H1 (cell line): ENCODE measurements at places on chromosomes 12 and 14. TPM values are rescaled to one million over a fixed set of nuclear protein-coding genes. Genes with fewer than 3 reads are reported as not detected.

Gene IKBIP
- 10.4 and 12.4 TPM in 2 replicates for total RNA-seq

- DNase-seq, result no peak
Measured at GRCh38 chr14:97215263-97215969, 418.2 kb downstream of the VRK1 start.

GRCh38 chr12:26719852-26720251 lies 113.1 kb downstream of the ITPR2 start:
- DNase-seq, result no peak

GRCh38 chr12:50197297-50197727 lies 30.1 kb upstream of the CERS5 start:
- DNase-seq, result no peak

Gene TBC1D30
- total RNA-seq, result 5.5 and 5.7 TPM in 2 replicates

DNA sequence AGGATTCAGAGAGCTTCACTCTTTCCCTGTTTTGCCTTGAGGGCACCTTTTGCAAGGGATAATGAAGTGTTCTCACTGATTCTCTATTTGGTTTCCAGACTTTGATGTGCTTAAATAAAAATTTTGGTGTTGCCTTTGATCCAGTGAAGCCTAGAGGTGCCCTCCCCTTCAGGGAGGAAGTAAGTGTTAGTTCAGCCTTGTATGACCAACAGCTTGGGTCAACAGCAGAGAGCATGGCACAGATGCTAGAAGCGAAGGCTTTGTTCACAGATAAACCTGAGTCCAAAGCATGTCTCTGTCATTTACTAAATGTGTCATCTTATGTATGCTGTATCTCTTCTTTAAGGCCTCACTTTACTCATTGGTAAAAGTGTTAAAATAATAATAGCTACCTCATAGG lies 52.8 kb upstream of the STXBP6 start:
- DNase-seq, result no peak

DNA sequence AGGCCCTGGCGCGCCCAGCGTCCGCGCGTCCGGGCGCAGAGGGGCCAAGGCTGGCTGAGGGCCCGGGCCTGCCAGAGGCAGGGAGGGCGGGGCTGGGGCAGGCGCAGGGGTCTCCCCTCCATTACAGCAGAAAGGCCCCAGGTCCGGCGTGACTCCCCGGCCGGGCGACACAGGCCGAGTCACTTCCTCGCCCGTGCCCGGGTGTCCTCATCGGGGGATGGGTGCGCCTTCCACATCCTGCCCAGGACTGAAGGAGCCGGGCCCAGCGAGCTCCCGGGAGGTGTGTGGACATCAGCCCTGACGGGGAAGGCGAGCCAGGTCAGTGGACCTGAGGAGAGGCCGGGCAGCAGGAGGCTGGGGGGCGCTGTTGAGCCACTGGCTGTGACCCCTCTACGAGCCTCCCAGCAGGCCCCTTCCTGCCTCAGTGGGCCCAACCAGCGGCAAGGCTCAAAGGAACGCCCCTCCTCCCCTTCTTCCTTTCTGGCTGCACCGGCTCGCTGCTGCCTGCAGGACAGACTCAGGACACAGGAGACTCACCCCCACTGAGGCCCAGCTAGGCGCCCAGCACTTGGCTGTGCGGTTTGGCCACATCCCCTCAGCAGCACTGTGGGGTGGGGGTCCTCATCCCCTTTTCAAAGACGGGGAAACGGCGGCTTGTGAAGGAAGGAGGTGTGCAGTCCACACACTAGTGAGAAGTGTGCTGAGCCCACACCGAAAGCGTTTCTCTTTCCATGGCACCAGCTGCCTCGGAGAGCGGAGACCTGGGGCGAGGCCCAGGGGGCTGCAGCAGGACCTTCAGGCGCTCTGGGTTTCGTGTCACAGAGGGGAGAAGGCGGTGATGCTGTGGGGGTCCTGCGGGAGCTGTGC lies 606 bp downstream of the TNFAIP2 start:
- DNase-seq, result no peak

Gene NRXN3
- total RNA-seq, result 3.0 and 4.1 TPM in 2 replicates

Gene TMEM119
- total RNA-seq, result 0.48 and 0.61 TPM in 2 replicates

Gene CAPZA3
- not detected in 2 replicates for total RNA-seq

Gene NKX2-1
- total RNA-seq, result not detected in 2 replicates

Gene COX8C
- not detected in 2 replicates for total RNA-seq

DNA sequence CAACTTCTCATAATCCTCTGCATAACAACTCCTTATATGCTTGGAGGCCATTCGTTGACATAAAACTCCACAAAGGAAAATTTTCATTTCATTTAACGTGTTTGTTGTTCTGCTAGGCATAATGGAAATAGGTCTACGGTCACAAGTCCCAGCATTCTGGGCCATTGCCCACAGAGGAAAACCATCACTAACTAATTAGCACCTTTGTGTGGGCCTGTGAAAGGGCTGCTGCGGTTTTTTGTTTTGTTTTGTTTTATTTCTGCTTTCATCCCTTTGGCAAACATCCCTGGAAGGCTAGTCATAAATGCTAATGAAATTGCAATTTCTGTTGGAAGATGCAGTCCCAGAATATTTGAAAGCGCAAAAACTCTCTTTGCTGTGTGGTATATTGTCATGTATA lies 180.3 kb downstream of the RMST start:
- DNase-seq, result no peak

DNA sequence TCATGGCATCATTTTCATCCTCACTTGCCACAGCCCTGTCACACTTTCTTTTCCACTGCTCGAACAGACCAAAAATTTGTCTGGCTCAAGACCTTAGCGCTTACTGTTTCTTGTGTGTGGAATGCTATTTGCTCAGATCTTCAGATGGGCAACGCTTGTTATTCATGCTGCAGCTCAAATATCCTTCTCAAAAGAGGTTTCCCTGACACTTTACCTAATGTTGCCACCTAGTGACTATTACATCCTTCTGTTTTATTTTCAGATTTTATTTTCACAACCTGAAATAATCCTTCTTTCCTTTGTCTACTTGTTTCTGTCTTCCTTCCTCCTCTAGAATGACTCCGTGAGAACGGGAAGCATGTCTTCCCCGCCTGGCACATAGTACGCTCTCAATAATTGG lies 5.6 kb downstream of the FBXO33 start:
- DNase-seq, result no peak

- DNase-seq, result no peak
Measured at GRCh38 chr14:105069871-105070759, 4.9 kb upstream of the GPR132 start.

- no peak for DNase-seq
Measured at GRCh38 chr14:22846811-22847307, 10.5 kb downstream of the MMP14 start.

DNA sequence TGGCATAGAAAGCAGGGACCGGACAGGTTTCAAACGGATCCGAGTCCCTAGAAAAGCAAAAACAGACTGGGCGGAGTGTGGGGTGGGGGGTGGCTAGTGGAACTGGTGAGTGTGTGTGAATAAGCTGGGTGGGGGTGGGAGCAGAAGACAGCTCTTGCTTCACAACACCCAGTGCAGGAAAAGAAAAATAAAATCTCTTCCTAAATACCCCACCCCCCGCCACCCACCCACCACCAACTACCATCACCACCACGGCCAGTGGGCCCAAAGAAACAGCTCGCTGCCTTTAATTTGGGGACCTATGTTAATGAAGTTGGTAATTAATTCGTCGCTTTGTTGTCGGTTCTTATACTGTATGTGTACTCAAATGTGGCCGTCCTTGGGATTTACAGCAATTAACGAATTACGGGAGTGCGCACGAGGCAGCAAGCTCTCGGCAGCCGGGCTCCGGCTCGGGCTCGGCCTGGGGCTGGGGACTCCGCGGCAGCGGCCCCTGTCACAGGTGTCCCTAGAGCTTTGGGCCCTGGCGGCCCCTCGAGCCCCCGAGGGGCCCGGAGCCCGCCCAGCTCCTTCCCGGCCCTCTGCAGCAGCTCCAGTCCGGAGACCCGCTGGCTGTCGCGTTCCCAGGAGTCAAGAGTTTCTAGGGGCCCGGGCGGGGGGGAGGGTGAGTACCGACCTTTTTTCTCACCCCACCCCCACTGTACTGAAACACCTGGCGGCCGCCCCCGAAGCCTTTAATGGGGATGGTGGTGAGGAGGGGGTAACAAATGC lies 1.5 kb upstream of the OTX2 start:
- DNase-seq, result peak; percentile 71

DNA sequence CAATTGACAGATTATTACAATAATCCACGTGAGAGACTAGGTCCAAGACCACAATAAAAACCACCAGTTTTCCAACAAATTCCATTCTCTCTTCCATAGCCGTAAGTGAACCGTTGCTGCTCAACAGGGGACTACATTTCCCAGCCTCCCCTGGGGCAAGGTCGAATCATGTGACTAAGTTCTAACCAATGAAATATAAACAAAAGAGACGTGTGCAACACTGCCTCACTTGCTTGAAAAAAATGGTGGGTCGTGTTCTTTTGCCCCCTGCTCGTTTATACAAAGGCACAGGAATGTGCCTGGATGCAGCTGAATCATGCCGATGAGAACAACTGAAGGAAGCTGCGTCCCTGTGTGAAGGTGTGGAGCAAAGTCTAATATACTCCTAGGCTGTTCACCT lies 51.1 kb downstream of the HSPB8 start:
- no peak for DNase-seq

DNA sequence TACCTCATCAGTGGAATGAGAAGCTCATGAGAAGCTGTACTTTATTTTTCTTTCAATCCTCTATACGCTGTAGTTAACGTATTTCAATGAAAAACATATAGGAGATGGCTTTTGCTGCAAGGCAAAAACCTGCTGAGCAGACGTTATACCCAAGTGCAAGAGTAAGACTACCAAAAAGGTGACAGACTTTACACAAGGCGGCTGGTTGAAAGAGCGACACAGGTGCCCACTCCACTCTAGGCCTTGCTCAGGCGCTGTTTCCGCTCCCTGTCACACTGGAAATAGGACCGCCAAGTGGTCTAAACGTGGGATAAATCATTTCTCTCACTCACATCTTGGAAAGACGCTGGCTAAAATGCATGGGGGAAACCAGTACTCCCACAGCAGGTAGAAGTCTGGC lies 54.5 kb downstream of the PPP2R5C start:
- no peak for DNase-seq

DNA sequence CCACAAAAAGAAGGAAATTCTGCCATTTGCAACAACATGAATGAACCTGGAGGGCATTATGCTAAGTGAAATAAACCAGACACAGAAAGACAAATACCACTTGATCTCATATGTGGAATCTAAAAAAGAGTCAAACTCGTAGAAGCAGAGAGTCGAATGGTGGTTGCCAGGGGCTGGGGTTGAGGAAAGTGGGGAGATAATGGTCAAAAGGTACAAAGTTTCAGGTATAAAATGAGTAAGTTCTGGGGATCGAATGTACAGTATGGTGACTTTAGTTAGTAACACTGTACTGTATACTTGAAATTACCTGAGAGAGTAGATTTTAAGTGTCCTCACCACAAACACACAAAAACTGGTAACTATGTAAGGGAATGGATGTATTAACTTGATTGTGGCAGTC lies 129.4 kb downstream of the PPM1H start:
- no peak for DNase-seq

GRCh38 chr14:101008196-101008595 lies 104.7 kb upstream of the RTL1 start:
- peak; percentile 32 for DNase-seq

Gene PRMT5
- total RNA-seq, result 159 and 171 TPM in 2 replicates

GRCh38 chr14:99513946-99514551 lies 32.8 kb downstream of the CCNK start:
- DNase-seq, result no peak

Gene ZNF385A
- total RNA-seq, result 12.1 and 14.3 TPM in 2 replicates

Gene POLE
- 111 and 115 TPM in 2 replicates for total RNA-seq

Gene SLC4A8
- 13.4 and 15.2 TPM in 2 replicates for total RNA-seq

- DNase-seq, result no peak
Measured at GRCh38 chr14:52878469-52878868, 72.4 kb downstream of the FERMT2 start.

- DNase-seq, result peak; percentile 65
Measured at GRCh38 chr12:6205144-6205539, 4.9 kb downstream of the CD9 start.

GRCh38 chr14:61277784-61278183 lies 3.4 kb downstream of the TMEM30B start:
- no peak for DNase-seq

DNA sequence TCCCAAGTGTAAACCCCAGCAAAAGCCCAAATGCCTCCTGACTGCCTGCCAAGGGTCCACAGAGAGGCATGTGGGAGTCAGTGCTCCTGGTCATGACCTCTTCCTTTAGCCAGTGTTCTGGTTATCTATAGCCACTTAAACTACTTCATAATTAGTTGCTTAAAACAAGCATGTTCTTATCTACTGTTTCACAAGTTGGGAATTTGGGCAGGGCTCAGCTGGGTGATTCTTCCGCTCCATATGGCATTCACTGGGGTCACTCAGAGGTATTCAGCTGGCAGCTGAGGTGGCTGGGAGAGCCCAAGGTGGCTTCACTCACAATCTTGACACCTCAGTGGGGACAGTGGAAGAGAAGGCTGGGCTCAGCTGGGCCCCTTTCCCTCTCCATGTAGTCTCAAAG lies 184.0 kb upstream of the RGS6 start:
- DNase-seq, result no peak
